ENCODE measurements at places on chromosomes 4 and X.
A peak's percentile ranks its signal among the peaks of the same experiment; 100 is the strongest.

DNA sequence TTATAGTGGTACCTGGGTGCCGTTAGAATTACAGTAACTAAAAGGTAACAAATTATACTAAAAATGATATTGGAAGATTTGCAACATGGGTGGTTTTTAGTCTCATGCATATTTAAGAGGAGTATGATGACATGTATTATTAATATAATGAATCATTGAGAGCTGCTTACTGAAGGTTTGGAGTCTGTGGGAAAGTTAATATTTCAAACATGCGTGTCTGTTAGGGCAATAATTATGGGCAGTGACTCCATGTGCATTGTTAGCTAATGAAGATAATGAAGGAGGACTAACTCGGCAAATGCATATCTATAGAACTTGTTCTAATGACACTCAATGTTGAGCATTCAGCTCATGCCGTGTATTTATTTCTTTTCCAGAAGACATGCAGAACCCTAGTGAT, 47.1 kb downstream of the MTHFD2L start:
- no peak for DNase-seq

GRCh38 chr4:118846979-118847378, 11.1 kb upstream of the SEC24D start:
- DNase-seq: no peak

DNA sequence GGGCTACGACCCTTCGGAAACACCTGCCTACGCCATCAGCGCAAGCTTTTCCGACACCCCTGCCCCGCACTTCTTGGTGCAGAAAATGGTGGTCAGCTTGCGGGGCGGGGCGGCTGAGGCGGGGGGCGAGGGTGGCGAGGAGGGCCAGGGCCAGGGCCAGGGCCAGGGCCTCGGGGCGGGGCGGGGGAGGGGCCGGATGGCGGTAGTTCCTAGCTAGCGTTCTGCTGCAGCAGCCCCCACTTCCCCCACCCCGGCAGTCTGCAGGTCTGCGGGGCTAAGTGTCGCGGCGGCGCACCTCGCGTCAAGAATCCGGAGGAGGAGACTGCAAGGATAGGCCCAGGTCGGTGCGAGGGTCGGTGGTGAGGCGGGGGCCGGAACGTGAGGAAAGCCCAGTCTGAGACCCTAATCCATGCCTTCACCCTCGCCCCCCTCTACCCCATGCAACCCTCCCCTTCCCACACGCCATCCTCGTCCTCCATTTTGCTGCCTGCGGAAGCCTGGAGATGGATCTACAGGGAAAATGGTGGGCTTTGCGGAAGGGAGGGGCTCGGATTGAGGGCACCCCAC, 600 bp downstream of the BEX4 start:
- peak; percentile 14 for DNase-seq

DNA sequence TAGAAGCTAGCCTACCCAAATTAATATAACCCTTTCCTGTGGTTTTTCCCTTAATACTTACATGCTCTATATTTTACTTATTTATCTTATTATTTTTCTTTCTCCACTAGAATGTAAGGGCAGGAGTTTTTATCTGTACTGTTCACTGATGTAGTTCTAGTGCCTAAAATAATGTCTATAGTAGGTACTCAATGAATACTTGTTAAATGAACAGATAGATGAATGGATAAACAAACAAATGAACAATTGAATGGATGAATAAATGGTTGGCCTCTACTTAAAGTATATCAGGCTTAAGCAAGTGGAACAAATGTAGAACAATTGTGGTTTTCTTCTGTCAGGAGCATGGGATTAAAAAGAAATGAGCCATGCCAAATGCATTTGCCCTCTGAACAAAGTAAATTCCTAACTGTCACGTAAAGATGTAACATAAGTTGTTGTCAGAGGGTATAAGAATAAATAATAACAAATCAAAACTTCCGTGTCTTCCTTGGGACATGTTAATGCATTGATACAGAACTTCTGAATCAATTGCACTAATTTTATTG, 54.1 kb downstream of the SYTL5 start:
- DNase-seq: no peak

- DNase-seq: no peak
Observed at GRCh38 chrX:19981947-19982346, 8.9 kb downstream of the BCLAF3 start.

- no peak for DNase-seq
Observed at GRCh38 chr4:1766106-1767060, 26.7 kb upstream of the FGFR3 start.

DNA sequence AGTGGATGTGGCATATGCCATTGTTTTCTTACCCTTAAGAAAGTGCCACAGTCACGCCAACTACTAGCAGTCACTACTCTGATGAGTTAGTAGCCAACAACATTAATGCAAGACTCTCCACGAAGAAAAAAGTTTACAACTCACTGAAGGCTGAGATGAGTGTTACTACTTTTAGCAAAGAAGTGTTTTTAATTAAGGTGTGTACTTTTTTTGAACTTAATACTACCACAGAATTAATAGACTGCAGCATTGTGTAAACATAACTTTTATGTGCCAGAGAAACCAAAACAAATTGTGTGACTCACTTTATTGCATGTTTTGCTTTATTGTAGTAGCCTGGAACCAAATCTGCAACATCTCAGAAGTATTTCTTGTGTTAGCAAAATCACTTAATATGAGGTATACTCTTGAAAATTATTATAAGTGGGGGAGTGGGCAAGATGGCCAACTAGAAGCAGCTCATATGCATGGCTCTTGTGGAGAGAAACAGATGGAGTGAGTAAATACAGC, 2.2 kb upstream of the UGT2B4 start:
- DNase-seq: no peak

- DNase-seq: no peak
Observed at GRCh38 chr4:9704551-9705332, 76.7 kb upstream of the DRD5 start.

DNA sequence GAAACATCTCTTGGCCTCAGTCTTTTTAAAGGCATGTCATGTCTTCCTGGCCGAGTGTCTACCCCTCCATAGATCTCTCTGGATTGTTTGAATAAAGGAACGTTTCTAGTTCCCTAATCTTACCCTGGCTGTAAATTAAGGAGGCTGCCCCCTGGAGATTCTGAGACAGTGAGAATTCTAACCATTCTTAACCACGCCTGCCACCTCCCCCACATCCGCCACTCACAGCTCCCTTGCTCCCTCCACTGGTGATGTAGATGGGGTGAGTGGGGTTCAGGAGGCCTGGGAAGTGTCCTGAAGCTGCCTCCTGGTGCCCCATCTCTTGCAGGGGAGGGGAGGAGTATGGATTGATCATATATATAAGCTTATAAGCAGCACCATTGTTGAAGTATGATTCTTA, 48.0 kb upstream of the TRIM2 start:
- no peak for DNase-seq

DNA sequence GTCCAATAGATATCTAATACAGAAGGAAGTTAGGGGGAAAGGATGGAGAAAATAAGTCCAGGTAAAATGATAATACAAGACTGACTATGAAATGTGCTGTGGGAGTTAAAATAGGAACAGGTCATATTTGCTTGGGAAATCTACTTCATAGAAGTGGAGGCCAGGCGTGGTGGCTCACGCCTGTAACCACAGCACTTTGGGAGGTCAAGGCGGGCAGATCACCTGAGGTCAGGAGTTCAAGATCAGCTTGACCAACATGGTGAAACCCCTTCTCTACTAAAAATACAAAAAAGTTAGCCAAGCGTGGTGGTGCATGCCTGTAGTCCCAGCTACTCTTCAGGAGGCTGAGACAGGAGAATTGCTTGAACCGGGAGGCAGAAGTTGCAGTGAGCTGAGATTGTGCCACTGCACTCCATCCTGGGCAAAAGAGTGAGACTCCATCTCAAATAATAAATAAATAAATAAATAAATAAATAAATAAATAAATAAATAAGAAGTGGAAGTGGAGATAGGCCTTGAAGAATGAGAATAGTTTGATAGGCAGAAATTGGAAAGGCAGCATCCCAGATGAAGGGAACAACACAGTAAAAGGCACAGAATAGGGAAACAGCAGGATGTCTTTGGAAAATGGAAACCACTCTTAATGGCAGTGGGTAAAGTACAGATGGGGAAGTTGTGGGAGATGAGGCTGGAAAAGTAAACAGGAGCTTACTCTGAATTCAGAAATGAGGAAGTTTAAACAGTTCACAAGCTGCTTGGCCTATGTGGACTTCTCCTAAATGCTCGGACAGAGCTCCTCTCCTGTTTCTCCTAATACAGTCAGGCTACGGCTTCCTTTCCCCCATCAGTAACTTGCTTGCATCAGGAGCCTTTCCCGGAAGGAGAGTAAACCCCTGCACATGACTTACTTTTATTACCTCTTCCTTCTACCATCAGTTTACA, 15.1 kb upstream of the GK start:
- no peak for DNase-seq

GRCh38 chr4:96154676-96155075, 314.8 kb downstream of the PDHA2 start:
- DNase-seq: no peak

DNA sequence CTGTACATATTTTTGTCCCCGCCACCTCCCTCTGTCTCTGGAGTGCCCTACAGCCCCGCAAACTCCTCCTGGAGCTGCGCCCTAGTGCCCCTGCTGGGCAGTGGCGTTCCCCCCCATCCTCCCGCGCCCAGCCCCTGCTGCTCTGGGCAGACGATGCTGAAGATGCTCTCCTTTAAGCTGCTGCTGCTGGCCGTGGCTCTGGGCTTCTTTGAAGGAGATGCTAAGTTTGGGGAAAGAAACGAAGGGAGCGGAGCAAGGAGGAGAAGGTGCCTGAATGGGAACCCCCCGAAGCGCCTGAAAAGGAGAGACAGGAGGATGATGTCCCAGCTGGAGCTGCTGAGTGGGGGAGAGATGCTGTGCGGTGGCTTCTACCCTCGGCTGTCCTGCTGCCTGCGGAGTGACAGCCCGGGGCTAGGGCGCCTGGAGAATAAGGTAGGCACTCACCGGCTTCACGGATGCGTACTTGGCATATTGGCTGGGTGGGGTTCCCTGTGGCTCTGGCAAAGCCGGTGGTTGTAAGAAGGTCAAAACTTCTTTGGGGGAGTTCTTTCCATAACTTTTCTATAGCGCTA, 653 bp downstream of the HHIP start:
- no peak for DNase-seq

GRCh38 chr4:85107553-85107952, 141.1 kb upstream of the WDFY3 start:
- no peak for DNase-seq

Measured in dorsolateral prefrontal cortex (tissue), 122 donors.